ENCODE measurements at places on chromosomes 1 and 21.
A peak's percentile ranks its signal among the peaks of the same experiment; 100 is the strongest.

GRCh38 chr1:92065042-92065441 is 10.2 kb downstream of the SETSIP start:
- DNase-seq: no peak

DNA sequence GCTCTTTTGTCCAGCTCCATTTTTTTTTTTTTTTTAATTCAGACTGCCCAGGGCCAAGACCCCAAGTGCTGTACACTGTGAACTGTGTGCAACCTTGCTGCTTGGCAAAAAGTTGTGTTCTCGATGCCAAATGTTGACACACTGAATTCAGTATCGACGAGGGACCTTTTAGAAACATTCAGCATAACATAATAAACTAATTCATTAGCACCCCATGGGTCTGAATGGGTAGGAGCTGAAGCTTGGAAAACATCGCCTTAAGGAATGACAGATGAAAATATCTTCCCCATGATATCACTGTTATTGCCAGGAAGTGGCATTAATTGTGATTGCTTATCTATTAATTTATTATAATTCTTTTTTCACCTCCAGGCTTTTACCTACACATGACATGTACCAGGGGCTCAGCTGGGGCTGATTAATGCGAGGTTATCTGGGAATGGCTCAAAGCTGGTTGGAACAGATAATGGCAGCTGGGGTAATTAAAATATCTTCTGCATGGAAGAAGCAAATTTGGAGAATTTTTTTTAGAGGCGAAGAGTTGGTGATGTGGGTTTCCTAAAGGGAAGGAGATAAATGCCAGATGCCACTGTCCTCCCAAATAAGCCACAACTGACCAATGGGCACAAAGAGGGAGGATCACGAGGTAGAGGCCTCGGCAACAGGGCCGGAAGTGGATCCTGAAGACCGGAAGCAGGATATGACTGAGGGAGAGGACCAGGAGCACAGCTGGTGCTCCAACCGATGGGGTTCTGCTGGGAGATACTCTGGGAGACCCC is 169.3 kb downstream of the GRIK3 start:
- no peak for DNase-seq

DNA sequence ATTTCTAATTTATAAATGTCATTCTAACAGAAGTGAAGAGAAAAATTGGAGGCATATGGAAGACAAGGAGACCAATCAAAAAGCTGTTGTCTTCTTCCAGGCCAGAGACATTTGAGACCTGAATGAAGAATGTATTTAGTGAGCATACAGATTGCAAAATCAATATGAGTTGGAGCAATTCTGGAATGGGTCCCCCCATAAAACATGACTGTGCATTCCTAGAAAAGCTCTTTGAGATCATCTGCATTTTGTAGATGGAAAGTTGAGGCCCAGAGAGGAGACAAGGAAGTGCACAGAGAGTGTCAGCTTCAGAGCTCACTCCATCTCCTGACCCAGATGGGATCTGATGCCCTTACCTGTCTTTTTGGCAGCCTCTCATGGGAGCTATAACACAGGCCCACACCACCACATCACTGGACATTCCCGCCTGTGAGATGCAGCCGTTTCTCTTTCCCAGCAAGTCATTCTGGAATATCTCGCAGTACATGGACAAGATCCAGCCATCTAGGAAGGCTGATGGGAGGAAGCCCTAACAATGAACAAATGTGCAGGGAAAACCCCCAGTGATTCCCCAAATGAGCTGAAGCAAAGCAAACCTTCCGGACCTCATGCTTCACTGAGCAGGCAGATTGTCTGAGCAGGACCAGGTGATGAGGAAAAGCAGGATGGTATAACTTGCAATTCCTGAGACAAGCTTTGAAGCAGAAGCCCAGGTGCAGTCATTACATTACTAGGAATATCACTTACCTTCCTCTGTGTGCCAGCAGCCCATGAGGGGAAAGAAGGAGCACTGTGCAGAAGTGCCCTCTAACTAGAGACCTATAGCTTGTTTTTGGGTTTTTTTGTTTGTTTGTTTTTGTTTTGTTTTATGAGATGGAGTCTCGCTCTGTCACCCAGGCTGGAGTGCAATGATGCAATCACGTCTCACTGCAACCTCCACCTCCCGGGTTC is 445.6 kb downstream of the PLPP3 start:
- no peak for DNase-seq

GRCh38 chr1:39105841-39106765 is 80.0 kb downstream of the NDUFS5 start:
- peak; percentile 55 for DNase-seq

DNA sequence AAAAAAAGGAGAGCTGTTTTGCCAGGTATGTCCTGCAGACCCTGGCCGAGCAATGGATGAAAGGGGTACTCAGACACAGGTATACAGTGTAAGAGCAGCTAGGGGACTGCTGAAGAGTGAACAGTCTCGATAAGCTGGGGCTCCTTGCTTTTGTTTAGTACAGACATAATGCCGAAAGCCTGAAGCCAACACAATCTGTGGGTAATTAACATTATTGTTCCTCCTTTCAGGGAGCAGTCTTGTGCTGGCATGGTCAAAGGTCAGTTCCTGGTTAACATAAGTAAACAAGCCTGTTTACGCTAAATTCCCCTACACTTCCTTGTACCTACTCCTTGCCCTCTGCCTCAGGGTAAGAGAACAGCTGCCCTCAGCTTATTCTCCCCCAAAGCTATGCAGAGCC is 272.3 kb upstream of the ST6GALNAC5 start:
- DNase-seq: no peak

- DNase-seq: no peak
These were observed 34.6 kb downstream of the RUNX1 start for GRCh38 chr21:35014302-35015041.

DNA sequence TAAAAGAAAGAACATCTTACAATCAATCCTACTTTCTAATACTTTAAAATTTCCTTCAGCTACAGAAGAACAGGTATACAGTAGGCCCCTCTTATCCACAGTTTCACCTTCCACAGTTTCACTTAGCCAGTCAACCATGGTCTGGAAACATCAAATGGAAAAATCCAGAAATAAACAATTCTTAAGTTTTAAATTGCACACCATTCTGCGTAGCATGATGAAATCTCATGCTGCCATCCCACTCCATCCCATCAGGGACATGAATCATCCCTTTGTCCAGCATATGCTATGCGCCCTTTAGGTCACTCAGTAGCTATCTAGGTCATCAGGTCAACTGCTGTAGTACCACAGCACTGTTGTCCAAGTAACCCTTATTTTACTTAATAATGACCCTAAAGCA is 67.7 kb downstream of the HSF2BP start:
- DNase-seq: no peak

GRCh38 chr1:226723657-226724532 is 15.2 kb downstream of the ITPKB start:
- DNase-seq: no peak

DNA sequence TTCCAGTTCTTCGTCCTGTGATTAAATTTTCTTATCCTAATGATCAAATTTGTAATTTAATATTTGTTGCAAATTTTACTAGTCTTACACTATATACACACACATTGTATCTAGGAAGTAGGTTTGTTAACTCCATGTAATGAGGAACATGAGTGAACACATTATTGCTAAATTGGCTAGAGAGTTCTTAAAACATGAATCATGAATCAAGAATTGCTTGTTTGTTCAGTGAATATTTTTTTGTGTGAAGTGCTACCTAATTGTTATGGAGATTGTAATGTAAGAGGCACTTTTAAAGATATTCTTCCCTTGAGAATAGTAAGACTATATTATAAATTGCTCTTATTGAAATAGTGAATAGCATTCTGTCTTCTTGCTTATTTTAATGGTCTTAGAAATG is 4.6 kb downstream of the GPSM2 start:
- DNase-seq: no peak

GRCh38 chr21:42143111-42143510 is 72.0 kb downstream of the UMODL1 start:
- no peak for DNase-seq

- peak; percentile 91 for DNase-seq
These were observed at the start of gene CTTNBP2NL for GRCh38 chr1:112395821-112396652. Gene CTTNBP2NL (plus strand): TSS chr1:112396214. CDS start chr1:112416166, 19,952 bp downstream.

- DNase-seq: no peak
These were observed 79.2 kb downstream of the HFM1 start for GRCh38 chr1:91325456-91325855.

Measured in activated CD4-positive, alpha-beta T cell treated with anti-CD3 and anti-CD28 coated beads, Interleukin-10, Interleukin-2, amounts not matched to agents 100 ng/mL and 50 ng/mL, durations not matched to agents 16 hours and 8 hours (primary cell).